ENCODE measurements at places on chromosomes 3 and 15. TPM values are rescaled to one million over a fixed set of nuclear protein-coding genes. Genes with fewer than 3 reads are reported as not detected.

DNA sequence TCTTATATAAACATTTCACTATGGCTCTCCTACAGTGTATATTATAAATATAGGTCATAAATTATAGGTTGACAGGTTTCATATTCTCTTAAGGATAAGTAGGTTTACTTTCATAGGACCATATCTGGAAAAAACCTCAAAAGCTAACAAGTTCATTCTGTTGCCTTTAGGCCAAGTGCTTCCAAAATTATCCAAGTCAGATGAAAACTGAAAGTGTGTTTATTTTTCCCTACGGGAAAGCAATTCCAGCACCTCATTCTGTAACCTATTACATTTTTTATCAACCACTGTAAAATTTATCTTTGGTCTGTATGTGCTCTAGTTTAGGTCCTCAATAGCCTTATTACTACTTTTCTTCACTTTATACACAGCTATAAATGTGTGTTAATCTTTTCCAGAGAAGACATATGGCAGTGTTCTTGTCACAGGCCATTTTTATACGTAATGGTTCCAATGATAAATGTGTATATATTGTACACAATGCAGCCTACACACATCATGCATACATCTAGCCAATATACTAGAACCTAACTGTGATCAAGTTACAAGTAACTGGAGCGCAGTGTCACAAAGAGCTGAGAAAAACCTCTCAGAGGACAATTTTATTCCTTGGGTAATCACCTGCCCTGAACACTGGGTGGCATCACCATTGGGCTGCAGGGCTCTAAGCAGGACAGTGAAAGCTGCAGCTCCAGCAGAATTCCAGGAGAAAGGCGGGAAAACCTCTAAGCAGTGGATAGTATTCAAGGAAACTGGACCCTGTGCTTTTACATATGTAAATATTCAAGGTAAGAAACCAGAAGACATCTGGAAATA is 251.3 kb downstream of the CTNNB1 start:
- no peak for DNase-seq

DNA sequence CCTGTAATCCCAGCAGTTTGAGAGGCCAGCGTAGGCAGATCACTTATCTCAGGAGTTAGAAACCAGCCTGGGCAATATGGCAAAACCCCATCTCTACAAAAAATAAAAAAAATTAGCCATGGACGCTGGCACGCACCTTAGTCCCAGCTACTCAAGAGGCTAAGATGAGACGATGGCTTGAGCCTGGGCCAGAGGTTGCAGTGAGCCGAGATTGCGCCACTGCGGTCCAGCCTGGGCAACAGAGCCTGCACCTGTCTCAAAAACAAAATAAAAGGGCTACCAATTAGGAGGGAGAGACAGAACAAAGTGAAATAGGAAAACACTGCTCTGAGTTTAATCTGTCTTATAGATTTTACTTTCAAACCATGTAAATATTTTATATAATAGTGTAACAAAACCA is 33.8 kb downstream of the MSL2 start:
- no peak for DNase-seq

DNA sequence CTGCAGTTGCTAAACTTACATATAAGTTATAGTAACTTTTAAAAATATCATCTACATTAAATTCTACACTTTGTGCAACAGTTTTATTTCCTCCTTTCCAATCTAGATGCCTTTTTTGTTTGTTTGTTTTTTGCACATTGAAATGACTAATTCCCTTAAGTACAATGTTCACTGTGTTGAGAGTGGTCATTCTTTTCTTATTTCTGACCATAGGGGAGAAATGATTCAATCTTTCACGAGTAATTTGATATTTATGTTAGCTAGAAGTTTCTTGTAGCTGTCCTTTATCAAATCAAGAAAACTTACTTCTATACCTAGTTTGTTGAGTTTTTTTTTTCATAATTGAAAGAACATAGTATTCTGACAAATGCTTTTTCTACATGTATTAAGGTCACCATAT is 85.0 kb upstream of the CBLB start:
- DNase-seq: no peak

- no peak for DNase-seq
Observed at GRCh38 chr3:68904578-68904977, 27.8 kb downstream of the TAFA4 start.

The NOX5 gene
- 1.4 TPM for polyA plus RNA-seq

GRCh38 chr3:18124501-18124900 is 300.6 kb downstream of the SATB1 start:
- no peak for DNase-seq

DNA sequence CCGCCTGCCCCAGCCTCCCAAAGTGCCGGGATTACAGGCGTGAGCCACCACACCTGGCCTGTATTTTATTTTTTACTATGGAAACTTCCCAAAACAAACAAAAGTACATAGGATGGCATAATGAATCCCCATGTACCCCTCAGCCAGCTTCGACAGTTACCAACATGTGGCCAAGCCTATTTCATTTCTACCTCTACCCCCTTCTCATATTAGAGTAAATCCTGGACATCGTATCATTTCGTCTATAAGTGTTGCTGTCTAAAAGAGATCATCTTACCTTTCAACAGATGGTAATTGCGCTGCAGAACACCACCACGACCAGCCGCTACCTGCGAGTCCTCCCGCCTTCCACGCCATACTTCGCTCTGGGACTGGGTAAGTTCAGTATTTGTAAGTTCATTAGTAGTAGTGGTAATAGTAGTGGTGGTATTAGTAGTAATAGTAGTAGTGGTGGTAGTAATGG is 44.9 kb downstream of the DLEC1 start:
- DNase-seq: no peak

The GOLGA6L1 gene
- polyA plus RNA-seq: not detected

- no peak for DNase-seq
Observed at GRCh38 chr3:13881536-13882410, 1.9 kb upstream of the WNT7A start.

GRCh38 chr3:68135067-68135466 is 480.7 kb upstream of the SUCLG2 start:
- no peak for DNase-seq

DNA sequence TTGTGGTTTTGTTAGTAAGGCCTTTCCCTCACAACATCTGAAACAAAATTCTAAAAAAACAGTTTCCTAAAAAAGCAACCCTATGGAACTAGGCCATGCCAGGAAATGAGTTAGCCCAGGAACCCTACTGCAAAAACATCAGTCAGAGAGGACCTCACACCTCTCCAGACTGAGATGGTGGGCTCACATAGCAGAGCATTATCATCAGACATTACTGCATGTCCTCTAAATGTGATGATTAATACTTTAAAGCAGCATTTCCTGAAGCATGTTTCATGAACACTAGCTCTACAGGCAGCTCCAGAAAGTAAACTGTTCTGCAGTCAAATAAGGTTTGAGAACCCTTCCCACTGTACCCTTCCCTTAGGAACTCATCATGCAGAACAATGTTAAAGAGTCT is 232.3 kb upstream of the MRPL3 start:
- DNase-seq: no peak

- DNase-seq: no peak
Observed at GRCh38 chr15:88509964-88510363, 36.5 kb downstream of the DET1 start.

DNA sequence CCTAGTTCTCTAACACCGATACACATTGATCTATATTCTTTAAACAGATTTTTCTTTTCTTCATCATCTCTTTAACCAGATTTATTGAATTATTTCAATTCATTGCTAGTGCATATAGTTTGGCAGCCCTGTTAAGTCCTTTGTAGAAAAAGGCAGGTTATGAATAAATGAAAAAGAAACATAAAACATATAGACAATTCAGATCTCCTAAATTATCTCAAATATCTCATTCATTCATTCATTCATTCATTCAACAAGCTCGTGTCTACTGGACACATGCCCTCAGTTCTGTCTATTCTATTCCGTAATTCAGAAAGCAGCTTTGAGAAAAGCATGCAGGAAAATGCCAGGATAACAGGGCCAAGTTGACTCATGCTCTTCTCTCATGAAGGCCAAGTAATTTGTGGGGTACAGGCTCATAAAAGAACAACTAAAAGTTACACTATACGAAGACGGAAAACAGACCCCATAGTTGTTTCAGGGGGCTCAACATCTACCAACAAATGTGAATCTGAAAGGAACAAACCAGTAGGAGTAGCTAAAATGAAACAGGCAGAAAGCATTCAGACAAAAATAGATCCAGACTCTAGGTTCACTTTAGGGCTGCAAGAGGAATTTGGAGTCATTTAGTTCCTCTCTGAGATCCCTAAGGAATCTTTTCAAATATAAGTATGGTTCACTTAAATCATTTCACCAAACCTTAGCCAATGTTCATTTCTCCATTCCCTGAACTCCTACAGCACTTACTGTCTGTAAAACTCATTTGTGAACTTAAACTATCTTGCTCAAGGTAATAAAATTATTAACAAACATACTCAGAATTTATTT is 7.5 kb downstream of the ZNF148 start:
- no peak for DNase-seq

The NEK10 gene
- polyA plus RNA-seq: 1.7 TPM

GRCh38 chr3:17741621-17742101 is 770 bp downstream of the TBC1D5 start:
- DNase-seq: peak; percentile 61

DNA sequence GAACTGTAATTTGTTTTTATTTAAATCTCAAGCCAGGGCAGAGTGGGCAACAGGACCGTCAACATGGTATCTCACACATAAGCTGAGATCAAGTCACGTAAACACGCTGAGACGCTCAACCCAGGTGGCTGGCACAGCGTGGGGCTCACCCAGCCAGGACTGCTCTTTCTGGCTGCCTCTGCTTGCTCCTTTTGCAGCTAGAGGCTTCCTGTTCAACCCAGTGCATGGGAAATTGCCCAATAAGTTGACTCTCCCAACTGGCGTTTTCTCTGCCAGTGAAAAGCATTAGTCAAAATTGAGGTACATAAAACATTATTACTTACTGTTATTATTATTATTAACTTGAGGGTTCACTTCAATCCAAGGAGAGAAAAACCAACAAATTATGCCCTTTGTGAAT is 398.1 kb downstream of the NR2F2 start:
- DNase-seq: no peak

GRCh38 chr3:61686228-61686648 is 124.9 kb downstream of the PTPRG start:
- DNase-seq: no peak

GRCh38 chr3:156151824-156152428 is 31.5 kb downstream of the KCNAB1 start:
- no peak for DNase-seq

GRCh38 chr3:172268425-172268824 is 179.8 kb downstream of the GHSR start:
- DNase-seq: no peak

DNA sequence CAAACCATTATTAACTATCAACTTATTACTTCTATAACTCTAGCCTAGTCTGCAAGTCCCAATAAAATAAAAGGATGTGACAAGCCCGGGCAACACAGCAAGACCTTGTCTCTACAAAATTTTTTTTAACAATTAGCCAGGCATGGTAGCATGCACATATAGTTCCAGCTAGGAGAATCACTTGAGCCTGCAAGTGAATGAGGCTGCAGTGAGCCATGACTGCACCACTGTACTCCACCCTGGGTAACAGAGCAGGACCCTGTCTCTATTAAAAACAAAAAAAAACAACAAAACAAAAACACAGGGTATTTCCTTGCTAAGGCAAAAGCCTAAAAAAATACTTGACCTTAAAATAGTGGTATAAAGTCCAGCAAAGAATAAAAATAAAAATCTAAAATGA is 31.4 kb downstream of the ANKRD28 start:
- DNase-seq: no peak

The TRANK1 gene
- polyA plus RNA-seq: 7.0 TPM

DNA sequence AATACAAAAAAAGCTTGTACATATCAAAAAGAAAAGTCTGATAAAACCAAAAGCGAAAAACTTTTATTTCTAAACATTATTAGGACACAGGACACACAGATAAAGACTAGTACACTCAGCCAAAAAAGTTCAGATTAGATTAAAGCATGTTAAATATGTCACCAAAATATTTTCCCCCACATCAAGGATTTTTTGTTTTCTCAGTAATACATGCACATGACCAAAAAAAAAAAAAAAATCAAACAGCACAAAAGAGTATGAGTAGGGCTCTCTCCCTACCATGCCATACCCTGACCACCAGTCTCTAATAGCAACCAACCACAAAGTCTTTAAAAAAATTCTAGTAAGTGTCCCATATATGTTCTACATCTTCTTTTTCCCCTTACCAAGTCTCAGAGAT is 77.4 kb downstream of the LRRFIP2 start:
- no peak for DNase-seq

DNA sequence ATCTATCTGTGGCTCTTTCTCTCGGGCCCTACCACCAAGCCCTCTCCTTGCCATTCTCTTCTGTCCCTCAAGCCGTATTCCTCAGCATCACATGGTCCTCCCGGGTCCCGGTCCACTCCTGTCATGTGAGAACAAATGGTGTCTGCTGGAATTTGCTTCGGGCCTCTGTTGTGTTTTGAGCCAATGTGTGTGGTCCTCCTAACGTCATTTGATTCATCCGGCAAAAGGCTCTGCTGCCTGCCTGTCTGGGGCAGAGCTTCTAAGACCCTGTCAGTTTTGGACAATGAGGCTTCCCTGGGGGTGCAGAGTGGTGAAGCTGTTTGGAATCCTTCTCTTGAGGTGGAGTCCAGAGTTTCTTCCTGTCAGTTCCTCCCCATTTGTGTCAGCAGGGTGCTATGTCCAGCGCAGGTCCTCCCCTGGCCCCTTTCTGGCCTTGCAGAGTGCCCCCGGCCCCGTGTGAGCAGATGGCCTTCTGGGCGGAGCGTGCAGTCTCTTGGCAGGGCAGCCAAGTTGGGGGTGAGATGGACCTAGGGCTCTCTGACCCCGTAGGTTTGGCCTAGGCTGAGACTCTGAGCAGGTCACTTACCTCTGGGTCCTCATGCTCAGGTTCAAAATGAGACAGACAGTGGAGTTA is 93.6 kb downstream of the APBA2 start:
- no peak for DNase-seq

DNA sequence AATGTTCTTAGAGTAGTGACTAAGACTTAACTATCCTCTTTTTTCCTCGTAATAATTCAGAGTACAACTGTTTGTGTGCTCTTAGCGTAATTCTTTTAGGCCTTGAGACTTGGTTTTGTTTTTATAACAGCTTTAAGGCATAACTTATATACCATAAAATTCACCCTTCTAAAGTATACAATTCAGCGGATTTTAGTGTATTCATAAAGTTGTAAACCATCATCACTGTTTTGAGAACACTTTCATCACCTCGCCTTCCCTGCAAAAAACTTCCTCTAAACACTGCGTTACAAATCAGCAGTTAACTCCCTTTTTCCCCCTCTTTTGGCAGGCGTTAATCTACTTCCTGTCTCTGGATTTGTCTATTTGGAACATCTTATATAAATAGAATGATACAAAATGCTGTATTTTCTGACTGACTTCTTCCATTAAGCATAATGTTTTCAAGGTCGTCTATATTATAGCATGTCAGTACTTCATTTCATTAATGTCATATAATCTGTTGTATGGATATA is 18.7 kb downstream of the DNAJC13 start:
- DNase-seq: no peak

GRCh38 chr15:83170474-83171165 is 37.0 kb downstream of the HDGFL3 start:
- DNase-seq: no peak

GRCh38 chr3:191568206-191568605 is 107.2 kb downstream of the PYDC2 start:
- no peak for DNase-seq

The KBTBD8 gene
- 1.2 TPM for polyA plus RNA-seq
